ENCODE measurements at places on chromosomes 11 and 22.

DNA sequence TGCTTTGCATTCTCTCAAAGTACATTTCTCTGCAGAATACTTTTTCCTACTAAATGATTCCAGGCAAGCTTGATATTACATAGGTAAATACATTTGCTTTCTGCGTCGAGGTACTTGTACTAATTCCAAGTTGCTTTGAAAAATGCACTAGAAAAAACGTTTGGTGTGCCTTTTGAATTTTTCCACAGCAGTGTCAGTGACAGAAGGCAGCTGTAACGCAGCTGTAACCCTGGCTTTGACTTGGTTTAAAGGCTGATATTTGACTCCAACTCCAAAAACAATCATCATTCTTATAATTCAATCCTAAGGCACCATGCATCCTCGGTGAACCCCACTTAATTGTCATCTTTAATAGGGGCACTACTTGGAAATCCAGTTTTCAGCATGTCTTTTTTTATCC, 125.0 kb downstream of the MAML2 start:
- DNase-seq: no peak

- no peak for DNase-seq
Measured at GRCh38 chr11:109039611-109040010, 374.7 kb downstream of the DDX10 start.

GRCh38 chr22:47750086-47750485, 987.6 kb downstream of the TBC1D22A start:
- no peak for DNase-seq

- DNase-seq: no peak
Measured at GRCh38 chr11:80103142-80103859, 662.5 kb upstream of the TENM4 start.

DNA sequence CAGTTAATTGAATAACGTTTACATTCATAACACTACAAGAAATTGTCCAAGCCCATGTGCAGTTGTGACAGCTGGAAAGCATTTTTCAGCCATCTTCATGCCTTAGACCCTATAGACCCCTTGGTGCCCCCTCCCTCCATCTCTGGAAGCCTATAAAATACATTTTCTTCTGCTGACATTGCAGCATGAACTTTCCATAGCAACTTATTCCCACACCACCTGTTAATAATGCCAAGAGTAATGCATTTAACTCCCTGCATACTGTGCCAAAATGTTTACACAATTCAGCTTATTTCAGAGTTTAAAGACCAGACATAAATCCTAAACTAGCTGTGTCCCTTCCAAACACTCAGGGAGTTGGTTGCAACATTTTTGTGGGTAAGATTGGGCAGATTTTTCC, 143.0 kb upstream of the ARHGAP20 start:
- no peak for DNase-seq

- DNase-seq: no peak
Measured at GRCh38 chr11:69269388-69269787, 24.6 kb upstream of the MYEOV start.

GRCh38 chr11:61327669-61328071, 5.2 kb downstream of the DDB1 start:
- DNase-seq: no peak

- no peak for DNase-seq
Measured at GRCh38 chr11:62463121-62463542, 44.3 kb downstream of the SCGB1A1 start.

DNA sequence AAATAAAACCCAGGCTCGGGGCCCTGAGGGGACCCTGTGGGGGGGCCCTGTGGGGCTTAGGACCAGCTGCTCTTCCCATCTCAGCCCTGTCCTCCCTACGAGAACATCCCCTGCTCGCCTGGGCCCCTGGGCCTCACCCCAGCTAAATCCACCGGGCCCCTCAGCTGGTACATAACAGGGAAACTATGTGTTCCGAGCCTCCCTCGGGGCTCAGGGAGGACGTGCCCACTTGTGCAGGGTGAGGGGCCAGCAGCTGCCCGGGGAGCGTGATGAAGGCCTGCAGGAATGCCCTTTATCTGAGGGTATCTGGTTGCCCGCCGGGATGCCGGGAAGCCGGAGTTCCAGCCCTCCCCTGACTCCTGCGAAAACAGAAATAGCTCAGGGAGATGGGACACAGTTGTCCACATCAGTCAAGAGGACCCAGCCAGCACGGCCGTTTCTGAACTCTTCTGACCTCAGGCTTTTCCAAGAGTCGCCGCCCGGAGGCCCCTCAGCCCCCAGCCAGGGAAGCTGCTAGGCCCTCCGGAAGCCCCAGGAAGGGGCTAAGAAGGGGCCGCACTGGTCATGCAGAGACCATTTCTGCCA, 20.6 kb downstream of the MRPL23 start:
- DNase-seq: no peak
